NCI-H1436 treated with DMSO at 0.1 percent for 48 hours (cell line): ENCODE measurements at places on chromosomes 16 and 17.

- no peak for DNase-seq
These were observed 5.8 kb downstream of the TRIM25 start for GRCh38 chr17:56908001-56908542.

GRCh38 chr17:32899236-32900013 lies 22.5 kb upstream of the MYO1D start:
- no peak for DNase-seq

DNA sequence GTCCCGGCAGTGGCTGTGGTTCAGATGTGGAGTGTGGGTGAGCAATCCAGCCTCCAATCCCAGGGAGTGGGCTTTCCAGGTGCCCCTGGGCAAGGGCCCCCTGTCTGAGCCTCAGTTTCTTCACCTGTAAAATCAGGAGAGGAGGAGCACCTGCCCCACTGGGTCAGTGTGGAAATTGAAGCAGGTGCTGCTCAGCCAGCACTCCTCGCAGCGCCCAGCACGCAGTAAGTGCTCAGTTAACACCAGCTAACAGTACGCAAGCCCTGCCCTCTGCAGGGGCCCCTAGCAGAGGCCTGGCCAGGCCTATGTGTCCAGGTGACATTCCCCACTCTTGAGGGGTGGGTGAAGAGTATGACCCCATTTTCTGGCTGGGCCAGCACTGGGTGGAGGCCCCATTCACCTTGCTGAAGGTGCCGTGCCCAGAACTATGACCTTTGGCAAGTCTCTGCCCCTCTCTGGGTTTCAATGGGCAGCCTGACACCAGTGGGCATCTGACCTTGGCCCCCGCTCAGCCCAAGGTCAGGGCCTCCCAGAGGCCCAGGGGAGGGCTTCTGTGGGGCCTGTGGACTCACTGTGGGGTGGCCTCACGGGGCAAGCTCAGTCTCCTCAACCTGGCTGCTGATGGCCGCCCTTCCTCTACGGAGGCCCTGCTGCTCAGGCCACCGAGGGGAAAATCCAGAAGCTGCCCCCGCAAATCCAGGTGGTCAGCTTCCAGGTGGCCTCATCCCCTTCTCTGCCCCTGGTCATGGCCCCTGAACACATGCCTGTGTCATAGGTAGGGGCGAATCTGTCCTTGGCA lies 2.5 kb downstream of the MTSS2 start:
- DNase-seq: no peak

- no peak for DNase-seq
These were observed 88.7 kb downstream of the BMERB1 start for GRCh38 chr16:15523092-15523541.

DNA sequence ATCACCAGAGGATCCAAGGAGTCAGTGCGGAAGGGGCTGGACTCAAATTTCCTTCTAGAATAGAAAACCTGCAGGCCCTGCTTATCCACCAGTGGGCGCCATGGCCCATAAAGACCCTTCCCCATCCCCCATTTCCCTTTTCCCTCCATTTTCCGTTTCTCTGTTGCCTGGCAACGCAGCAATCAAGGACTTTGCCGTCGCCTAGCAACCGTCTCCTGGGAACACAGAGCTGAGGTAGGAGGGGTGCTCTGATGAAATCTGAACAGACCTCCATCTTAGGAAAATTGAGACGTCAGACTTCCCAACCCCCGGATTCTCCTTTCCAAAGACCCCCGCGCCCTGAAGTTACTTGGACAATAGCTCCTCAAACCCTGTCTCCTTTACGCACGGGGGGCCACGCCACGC lies 5.7 kb downstream of the DLG4 start:
- peak; percentile 85 for DNase-seq

- peak; percentile 84 for DNase-seq
These were observed 160.1 kb upstream of the IRX3 start for GRCh38 chr16:54446639-54447038.

DNA sequence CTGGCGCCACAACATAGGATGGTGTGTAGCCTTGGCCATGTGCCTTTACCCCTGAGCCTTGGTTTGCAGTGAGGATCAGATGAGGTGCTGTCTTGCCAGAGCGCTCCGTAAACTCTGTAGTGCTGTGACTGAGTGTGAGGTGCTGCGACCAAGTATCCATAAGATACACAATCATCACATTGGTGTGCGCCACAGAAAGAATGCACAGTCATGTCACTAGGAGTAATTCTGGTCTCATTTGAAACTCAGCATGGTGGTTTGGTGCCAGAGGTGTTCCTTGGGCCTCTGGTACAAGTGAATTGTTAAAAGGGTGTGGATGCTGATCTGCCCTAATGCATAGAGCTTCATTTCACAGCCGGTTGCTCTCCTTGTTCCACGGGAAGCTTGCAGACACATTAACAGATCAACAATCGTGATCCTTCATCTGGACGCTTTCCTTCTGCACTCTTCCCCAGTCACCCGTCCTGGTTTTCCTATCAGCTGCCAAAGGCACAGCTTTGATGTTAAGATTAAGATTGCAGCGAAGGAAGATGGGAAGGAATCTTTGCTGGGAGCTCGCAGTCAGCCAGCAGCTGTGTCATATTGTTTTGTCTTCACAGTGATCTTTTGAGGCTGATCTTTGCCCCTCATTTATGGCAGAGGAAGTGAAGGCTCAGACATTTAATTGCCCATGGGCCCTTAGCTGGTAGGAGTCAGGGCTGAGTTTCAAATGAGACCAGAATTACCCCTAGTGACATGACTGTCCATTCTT lies 79.1 kb downstream of the KSR1 start:
- no peak for DNase-seq

DNA sequence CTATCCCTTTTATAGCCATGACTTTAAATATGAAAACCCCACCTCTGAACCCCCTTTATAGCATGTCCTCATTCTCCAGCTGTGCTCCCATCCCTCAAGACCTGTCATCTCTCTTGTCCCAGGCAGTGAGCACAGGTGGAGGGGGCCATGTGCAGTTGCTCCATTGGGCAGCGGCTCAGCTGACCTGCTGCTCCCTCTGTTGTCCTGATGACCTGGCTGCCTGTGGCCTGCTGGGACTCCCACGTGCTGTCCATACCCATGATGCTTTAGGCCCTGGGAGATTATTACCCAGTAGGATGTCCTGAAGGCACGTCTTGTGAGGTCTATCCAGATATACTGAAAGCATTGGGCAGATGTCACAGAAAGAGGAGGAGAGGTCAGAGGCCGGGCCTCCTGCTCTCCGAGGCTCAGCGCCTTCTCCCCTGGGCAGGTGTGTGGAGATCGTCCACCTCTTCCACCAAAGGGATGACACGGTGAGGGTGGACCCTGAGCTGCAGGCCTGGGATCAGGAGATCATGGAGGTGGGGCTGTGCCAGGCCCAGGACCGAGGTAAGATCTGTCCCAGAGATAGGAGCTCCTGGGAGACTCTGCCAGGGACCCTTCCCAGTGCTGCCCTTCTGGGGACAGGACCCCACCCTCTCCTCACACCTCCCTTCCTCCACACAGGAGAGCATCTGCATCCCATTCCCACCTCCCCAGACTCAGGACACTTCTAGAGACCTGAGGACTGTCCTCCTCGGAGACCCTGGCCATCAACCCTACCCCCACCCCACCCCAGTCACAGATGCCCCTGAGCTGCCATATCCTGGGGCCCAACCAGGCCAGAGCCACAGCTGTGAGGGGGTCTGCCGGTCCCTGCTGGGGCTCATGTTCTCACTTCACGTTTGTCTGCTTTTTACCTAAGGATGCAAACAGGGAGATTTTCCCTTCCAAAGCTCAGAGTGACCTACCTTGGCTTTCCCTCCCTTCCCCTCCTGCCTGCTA lies 58.0 kb downstream of the GOSR1 start:
- DNase-seq: no peak

GRCh38 chr17:73266796-73267195 lies 5.1 kb upstream of the CPSF4L start:
- DNase-seq: no peak

GRCh38 chr16:53848277-53848942 lies 144.5 kb downstream of the FTO start:
- no peak for DNase-seq

DNA sequence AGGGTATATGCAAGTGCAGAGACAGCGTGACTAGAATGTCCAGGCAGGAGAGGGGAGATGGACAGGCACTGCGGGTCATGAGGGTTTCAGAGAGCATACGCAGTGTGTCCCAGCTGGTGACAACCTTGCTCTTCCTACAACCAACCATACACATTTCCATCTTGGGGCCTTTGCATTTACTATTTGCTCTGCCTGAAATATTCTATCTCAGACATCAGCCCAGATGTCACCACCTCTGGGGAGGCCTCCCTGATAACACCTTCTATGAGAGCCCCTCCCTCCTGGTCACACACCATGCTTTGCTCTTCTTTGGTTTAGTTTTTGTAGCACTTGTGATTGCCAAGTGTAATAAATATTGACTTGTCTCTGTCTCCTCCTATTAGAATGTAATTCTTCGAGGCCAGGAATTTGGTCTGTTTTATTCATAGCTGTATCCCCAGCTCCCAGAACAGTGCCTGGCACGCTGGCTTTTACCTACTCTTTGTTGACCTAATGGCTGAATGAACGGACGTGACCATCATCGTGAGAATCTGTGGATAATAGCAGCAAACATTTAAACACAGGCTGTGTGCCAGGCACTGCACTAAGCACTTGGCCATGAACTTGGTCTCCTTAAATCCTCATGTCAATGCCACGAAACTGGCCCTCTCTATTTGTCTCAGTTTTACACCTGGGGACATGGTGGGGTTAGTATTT lies 51.9 kb downstream of the PLCG2 start:
- no peak for DNase-seq

DNA sequence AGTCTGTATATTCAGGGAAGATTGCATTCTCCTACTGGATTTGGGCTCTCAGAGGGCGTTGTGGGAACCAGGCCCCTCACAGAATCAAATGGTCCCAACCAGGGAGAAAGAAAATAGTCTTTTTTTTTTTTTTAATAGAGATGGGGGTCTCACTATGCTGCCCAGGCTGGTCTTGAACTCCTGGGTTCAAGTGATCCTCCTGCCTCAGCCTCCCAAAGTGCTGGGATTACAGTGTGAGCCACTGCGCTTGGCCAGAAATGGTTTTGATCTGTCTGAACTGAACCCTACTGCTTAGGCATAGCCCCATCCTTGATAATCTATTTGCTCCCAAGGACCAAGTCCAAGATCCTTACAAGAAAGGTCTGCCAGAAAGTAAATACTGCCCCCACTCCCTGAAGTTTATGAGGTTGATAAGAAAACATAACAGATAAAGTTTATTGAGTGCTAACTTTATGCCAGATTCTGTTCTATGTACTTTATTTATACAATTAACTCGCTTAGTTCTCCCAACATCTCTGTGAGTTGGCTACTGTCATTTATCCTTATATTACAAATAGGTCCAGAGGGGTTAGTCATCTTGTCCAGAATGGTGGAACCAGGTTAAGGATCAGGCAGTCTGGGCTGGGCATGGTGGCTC lies 13.5 kb downstream of the G6PC1 start:
- no peak for DNase-seq

DNA sequence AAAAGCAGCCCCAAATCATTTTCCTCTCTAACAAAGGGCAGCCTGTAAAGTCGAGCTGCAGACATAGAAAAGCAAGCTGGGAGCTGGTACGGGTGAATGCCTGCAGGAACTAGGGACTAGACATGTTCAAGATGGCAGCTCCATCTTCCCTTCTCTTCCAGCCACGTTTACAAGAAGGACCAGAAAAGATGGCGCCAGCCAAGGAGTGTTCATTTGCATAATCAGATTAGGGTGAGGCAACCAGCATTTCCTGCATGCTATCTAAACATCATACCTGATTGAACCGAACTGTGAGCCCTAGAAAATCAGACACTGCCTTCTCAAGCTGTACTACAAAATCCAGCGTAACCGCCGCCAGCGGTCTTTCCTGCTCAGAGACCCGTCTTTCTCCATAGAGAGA lies 896.8 kb downstream of the CDH11 start:
- no peak for DNase-seq

- no peak for DNase-seq
These were observed 29.7 kb downstream of the ARL4D start for GRCh38 chr17:43428524-43428923.

DNA sequence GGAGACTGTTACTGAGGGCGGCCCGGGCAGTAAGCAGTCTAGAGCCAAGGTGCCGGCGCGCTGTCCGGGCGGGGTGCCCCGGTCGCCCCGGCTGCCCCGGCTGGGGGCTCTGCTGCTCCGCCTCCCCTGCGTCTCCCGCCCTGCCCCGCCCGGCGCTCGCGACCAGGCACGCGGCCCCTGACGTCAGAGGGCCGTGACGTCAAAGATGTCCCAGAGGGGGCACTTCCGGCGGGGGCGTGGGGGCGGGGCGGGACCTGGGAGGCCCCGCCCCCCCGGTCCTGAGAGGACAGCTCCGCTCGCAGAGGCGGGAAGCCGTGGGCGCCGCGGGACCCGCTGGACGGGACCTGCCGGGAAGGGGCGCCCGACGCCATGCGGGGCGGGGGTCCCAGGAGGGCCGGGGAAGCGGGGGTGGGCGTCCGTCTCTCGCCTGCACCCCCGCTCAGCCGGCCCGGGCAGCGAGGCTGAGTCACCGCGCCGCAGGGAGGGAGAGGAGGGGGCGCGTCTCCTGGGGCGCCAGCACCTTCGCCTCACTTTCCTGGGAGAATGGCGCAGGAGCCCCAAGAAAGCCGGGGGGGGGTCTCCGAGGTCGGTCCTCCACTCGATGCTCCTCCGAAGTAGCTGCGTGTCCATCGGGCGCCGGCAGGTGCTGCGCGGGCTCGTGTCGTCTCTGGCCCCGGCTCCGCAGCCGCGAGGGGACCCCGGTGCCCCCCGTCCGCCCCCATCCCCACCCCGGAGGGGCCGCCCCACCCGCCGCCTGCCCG lies 4.4 kb upstream of the HIC1 start:
- DNase-seq: no peak

DNA sequence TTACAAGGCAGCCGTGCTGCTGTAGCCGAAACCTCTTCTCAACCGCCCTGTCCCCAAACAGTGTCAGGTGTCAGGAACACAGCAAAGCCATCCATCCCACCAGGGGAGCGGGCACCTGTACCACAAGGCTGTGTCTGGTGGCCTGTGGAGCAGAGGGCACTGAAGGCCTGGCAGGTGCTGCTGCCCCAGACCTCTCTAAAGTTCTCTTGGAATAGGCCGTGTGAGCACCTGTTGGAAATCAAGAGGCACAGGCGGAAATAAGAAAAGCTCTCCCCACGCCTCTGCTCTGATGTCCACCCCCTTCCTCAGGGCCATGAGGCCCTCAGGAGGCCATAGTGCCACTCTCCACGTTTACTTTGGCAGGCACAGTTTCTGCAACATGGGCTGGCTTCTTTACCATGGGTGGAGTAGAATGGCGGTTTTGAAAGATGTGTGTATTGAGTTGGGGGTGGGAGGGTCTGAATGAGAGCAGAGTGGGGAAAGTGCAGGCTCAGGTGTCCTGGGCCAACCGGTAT lies 99.9 kb upstream of the ZNF750 start:
- no peak for DNase-seq

DNA sequence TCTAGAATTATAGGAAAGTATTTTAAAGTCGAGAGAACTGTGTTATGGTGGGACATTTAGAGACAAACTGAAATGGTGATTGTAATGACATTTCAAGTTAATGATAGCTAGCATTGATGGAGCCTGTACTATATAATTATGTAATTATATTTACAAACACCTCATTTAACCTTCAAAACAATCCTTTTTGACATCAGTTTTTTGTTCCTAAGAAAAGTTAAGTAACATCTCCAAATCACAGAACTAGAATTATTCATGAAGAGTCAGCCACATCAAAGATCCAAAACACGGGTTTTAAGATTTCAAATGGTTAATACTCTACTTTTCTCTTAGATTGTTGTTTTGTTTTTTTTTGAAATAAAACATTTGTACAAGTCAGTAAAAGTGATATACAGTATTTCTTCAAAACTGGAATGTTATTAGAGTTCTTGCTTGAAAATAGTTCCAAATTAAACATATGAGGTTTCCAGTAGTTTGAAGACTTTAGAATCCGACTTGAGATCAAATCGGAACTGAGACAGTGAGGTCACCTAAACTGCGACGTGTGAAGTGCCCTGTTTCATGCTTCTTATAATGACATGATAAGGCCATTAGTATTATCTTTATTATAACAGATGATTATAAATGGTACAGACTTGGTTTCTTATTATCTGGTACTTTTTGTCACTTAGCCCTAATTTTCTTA lies 264.9 kb upstream of the TBX2 start:
- no peak for DNase-seq
